ENCODE measurements at places on chromosomes 2 and 18. TPM values are rescaled to one million over a fixed set of nuclear protein-coding genes. Genes with fewer than 3 reads are reported as not detected.

Gene THSD7B
- under 0.01 TPM for total RNA-seq

Gene GPD2
- total RNA-seq: 46.6 TPM

Gene SERPINB8
- total RNA-seq: 9.7 TPM

Gene GPR35
- total RNA-seq: 1.2 TPM

Gene DNER
- total RNA-seq: 0.26 TPM

Gene TBR1
- total RNA-seq: not detected

Gene AMER3
- total RNA-seq: not detected

Gene CCBE1
- total RNA-seq: 60.9 TPM
